CD4-positive, alpha-beta T cell (primary cell): ENCODE measurements at places on chromosomes 11 and 22.

GRCh38 chr11:30159546-30159945 lies 71.3 kb upstream of the FSHB start:
- no peaks in the 10 kb centered on the region for H3K36me3 ChIP-seq
- no peaks in the 10 kb centered on the region for H3K4me1 ChIP-seq
- DNase-seq, result no peak
- H3K27ac ChIP-seq, result no peak overlapping the region
- H3K27me3 ChIP-seq, result peaks cover 2% of the 10 kb centered on the region
- no peak overlapping the region for H3K4me3 ChIP-seq

DNA sequence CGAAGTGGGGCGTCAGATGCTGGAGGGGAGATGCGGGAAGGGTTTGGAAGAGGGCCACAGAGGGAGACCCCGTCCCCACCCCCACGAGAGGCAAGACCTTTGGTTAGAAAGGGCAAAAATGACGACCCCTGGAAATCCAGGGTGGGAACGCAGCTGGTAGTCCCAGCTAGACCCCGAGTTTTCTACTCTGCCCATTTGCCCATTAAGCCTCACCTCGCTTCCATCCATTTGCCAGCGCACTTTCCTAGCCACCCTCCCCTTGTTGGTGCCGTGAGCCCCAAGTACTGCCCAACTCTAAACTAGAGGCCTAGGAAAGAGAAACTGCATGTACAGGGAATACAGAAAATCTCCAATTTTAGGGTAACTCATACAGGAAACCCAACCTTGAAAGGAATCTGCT lies 370 bp downstream of the DDX25 start:
- peaks cover 8% of the 10 kb centered on the region for H3K36me3 ChIP-seq
- peaks cover 27% of the 10 kb centered on the region for H3K27me3 ChIP-seq
- H3K4me1 ChIP-seq, result peaks cover 29% of the 10 kb centered on the region
- DNase-seq, result no peak
- no peak overlapping the region for H3K27ac ChIP-seq

- no peaks in the 10 kb centered on the region for H3K4me1 ChIP-seq
- H3K4me3 ChIP-seq, result no peak overlapping the region
- DNase-seq, result no peak
- H3K36me3 ChIP-seq, result no peaks in the 10 kb centered on the region
- no peak overlapping the region for H3K27ac ChIP-seq
- H3K27me3 ChIP-seq, result no peaks in the 10 kb centered on the region
Observed at GRCh38 chr11:110755941-110756340, 43.7 kb upstream of the ARHGAP20 start.

- DNase-seq, result peak; percentile 19
- H3K27me3 ChIP-seq, result no peaks in the 10 kb centered on the region
- H3K4me1 ChIP-seq, result peaks cover 6% of the 10 kb centered on the region
- H3K36me3 ChIP-seq, result no peaks in the 10 kb centered on the region
Observed at GRCh38 chr11:118841469-118842242, 42.0 kb upstream of the CXCR5 start.

DNA sequence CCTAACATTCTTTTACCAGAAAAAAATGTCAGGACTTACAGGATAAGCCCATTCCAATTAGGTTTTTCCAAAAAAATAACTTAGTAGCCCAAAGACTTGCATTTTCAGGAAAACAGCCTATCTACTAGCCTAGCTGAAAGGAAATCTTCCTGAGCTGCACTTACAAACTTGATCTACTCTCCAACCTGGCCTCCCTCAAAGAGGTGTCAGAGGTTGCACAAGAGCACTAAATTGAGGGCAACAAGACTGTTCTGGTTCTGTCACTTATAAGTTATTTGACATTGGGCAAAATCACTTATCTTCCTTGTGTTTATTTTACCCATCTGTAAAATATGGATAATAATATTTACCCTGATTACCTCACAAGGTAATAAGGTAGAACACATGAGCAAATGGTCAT lies 7.9 kb upstream of the SOX6 start:
- no peaks in the 10 kb centered on the region for H3K36me3 ChIP-seq
- DNase-seq, result no peak
- H3K27me3 ChIP-seq, result no peaks in the 10 kb centered on the region
- no peaks in the 10 kb centered on the region for H3K4me1 ChIP-seq

- DNase-seq, result no peak
- no peak overlapping the region for H3K4me3 ChIP-seq
- H3K27me3 ChIP-seq, result no peaks in the 10 kb centered on the region
- H3K36me3 ChIP-seq, result peaks cover 47% of the 10 kb centered on the region
- no peaks in the 10 kb centered on the region for H3K4me1 ChIP-seq
- no peak overlapping the region for H3K27ac ChIP-seq
Observed at GRCh38 chr11:61347916-61348461, 13.7 kb downstream of the CYB561A3 start.

DNA sequence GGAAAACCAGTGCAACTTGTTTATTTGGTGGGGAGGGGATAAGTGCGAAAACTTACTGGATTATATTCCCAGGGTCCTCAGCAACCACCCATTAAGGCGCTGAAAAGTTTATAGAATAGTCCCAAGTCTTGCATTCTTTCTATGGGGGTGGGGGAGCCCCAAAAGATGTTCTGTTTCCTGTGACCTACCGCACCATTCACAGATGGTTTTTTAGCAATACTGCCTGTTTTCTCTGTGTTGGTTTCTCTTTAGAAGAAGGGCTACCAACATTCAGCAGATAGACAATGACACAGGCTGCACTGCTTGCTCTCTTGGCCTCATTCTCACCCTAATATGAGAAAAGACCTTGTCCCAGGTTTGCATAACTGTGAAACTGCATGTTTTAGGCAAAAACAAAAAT lies 86.5 kb downstream of the FAM76B start:
- H3K27me3 ChIP-seq, result no peaks in the 10 kb centered on the region
- DNase-seq, result no peak
- H3K27ac ChIP-seq, result no peak overlapping the region
- H3K4me3 ChIP-seq, result no peak overlapping the region

DNA sequence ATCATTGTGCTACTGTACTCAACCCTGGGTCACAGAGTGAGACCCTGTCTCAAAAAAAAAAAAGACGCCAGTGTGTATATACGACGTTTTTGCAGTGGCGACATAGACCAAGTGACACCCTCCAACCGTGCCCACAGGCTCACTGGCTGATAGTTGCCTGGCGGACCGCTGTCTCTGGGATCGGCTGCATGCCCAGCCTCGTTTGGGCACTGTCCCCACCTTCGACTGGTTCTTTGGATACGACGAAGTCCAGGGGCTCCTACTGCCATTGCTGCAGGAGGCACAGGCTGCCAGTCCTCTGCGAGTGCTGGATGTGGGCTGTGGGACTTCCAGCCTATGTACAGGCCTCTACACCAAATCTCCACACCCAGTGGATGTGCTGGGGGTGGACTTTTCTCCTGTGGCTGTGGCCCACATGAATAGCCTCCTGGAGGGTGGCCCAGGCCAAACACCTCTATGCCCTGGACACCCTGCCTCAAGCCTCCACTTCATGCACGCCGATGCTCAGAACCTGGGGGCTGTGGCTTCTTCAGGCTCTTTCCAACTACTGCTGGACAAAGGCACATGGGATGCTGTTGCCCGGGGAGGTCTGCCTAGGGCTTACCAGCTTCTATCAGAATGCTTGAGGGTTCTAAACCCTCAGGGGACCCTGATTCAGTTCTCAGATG lies 1.3 kb downstream of the CSKMT start:
- no peak for DNase-seq
- no peaks in the 10 kb centered on the region for H3K27me3 ChIP-seq
- H3K36me3 ChIP-seq, result peaks cover 21% of the 10 kb centered on the region
- H3K27ac ChIP-seq, result peak overlapping the region; percentile 80
- H3K4me3 ChIP-seq, result peak overlapping the region; percentile 73

DNA sequence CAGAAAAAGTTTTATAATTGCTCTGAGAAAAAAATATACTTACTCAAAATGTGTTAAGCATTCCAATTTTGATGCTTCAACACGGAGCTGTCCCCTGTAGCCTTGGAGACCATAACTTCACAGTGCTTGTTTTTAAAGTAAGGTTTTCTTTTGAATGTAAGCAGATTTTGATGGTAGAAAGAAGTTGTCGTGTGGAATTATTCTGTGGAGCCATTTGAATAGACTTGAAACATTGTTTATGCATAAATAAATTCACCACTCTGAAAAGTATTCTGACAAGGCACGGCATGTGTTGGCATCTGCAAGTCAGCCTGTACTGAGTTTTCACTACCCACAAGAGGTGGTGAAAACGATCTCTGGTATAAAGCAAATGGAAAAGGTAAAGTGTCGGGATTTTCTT lies 115.5 kb downstream of the UVRAG start:
- H3K36me3 ChIP-seq, result no peaks in the 10 kb centered on the region
- DNase-seq, result no peak
- no peaks in the 10 kb centered on the region for H3K4me1 ChIP-seq
- no peak overlapping the region for H3K27ac ChIP-seq

GRCh38 chr22:23070418-23071229 lies at the start of gene GNAZ:
TSS of gene GNAZ (plus strand) at chr22:23070519. CDS start at chr22:23095696, 25,177 bp downstream.
- peak within 1 kb of the TSS; percentile 59 for H3K4me3 ChIP-seq
- no peak for DNase-seq
- peaks cover 22% of the 10 kb centered on the region for H3K4me1 ChIP-seq
- H3K27me3 ChIP-seq, result no peaks in the 10 kb centered on the region
- no peaks in the 10 kb centered on the region for H3K36me3 ChIP-seq

- no peaks in the 10 kb centered on the region for H3K4me1 ChIP-seq
- no peak for DNase-seq
- H3K36me3 ChIP-seq, result no peaks in the 10 kb centered on the region
- peaks cover 4% of the 10 kb centered on the region for H3K27me3 ChIP-seq
Observed at GRCh38 chr11:59710136-59710847, 3.4 kb downstream of the OR10V1 start.

- DNase-seq, result no peak
- no peak overlapping the region for H3K4me3 ChIP-seq
- no peaks in the 10 kb centered on the region for H3K36me3 ChIP-seq
- no peaks in the 10 kb centered on the region for H3K27me3 ChIP-seq
- H3K27ac ChIP-seq, result no peak overlapping the region
Observed at GRCh38 chr11:86577644-86578636, 94.5 kb downstream of the ME3 start.

- peaks cover 74% of the 10 kb centered on the region for H3K36me3 ChIP-seq
- H3K4me3 ChIP-seq, result no peak overlapping the region
- no peaks in the 10 kb centered on the region for H3K27me3 ChIP-seq
- no peak for DNase-seq
- H3K4me1 ChIP-seq, result peaks cover 78% of the 10 kb centered on the region
- H3K27ac ChIP-seq, result no peak overlapping the region
Observed at GRCh38 chr22:31341386-31342088, 4.6 kb downstream of the PATZ1 start.
